ENCODE measurements at places on chromosomes 2 and 18. TPM values are rescaled to one million over a fixed set of nuclear protein-coding genes. Genes with fewer than 3 reads are reported as not detected.
A peak's percentile ranks its signal among the peaks of the same experiment; 100 is the strongest.

GRCh38 chr2:41879235-41879916 lies 168.4 kb upstream of the PKDCC start:
- H3K36me3 ChIP-seq, result no peaks in the 10 kb centered on the region
- H3K4me3 ChIP-seq, result no peak overlapping the region
- H3K27ac ChIP-seq, result no peak overlapping the region
- H3K27me3 ChIP-seq, result no peaks in the 10 kb centered on the region
- no peak for DNase-seq

DNA sequence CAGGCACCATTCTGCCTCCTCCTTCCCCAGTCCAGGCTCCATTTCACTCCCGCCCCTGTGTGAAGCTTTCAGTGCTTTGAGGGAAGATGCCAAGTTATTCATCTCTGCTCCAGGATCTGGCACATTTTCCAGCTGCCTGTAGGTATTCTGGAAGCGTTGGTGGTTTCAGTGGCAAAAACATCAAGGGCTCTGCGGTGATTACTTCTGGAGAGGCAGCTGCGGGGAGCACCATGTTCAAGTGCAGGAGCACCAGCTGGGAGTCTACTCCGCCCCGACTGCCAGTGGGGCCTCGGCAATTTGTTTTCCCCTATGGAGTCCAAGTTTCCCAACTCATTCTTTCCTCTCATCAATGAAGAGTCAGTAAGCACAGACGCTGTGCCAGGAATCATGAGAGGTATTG lies 211.7 kb downstream of the CLIP4 start:
- no peaks in the 10 kb centered on the region for H3K36me3 ChIP-seq
- DNase-seq, result no peak
- H3K27me3 ChIP-seq, result no peaks in the 10 kb centered on the region
- no peaks in the 10 kb centered on the region for H3K4me1 ChIP-seq
- H3K27ac ChIP-seq, result no peak overlapping the region

DNA sequence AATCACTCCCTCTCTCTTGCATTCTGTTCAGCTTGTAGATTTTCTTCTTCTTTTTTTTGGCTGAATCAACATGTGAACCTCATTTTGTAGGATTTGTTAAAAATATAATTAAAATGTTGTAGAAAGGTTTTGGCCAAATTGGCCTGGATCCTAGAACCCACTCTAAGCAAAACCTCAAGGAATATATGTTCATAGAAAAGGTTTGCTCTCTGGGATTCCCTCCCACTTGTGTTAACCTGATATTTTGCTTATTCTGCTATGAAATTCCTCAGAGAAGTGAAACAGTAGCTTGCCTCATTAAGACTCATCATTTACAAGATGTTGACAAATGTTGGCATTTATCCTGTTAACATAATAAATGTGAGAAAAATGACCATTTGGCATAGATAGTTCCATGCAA lies 456.7 kb downstream of the TMEM182 start:
- H3K27ac ChIP-seq, result no peak overlapping the region
- H3K36me3 ChIP-seq, result no peaks in the 10 kb centered on the region
- H3K4me3 ChIP-seq, result no peak overlapping the region
- no peak for DNase-seq

GRCh38 chr2:191634791-191635190 lies 43.1 kb upstream of the NABP1 start:
- H3K36me3 ChIP-seq, result no peaks in the 10 kb centered on the region
- DNase-seq, result no peak
- peaks cover 8% of the 10 kb centered on the region for H3K4me1 ChIP-seq
- no peak overlapping the region for H3K4me3 ChIP-seq
- H3K27me3 ChIP-seq, result no peaks in the 10 kb centered on the region
- no peak overlapping the region for H3K27ac ChIP-seq

DNA sequence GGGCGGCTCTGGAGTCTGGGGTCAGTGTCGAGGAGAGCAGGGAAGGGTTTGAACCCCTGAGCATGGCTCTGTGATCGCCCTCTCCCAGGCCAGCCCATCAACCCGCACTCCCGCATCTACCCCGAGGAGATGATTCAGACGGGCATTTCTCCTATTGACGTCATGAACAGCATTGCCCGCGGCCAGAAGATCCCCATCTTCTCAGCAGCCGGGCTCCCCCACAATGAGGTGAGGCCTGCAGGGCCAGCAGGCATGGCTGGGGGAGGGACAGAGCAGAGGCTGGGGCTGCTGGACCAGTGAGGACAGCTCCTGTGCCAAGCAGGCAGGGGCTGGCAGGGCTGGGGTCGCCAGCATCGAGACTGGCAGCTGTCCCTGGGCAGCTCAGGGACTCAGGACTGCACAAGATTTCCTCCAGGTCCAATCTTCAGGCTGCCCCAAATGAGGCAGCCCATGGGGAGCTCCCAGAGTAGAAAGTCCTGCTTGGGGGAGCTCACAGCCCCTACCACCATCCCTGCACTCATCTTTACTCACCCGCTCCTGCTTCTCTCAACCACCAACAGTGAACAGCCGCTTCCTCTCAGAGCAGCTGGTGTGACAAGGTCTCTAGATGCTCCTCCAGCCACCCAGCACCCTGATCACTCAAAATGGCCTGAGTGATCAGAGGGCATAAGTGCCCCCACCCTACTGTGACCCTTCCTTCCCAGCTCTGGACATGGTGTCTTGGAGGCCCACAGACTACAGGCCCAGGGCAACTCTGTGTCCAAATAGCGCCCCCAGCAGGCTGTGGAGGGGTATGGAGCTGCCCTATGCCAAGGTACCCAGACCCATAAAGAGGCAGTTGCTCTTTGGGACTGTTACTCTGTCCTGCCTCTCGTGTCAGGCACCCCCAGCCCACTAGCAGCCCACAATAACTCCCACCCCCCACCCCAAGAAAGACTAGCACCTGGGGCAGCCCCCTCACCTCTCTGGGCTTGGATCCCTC lies 18.3 kb upstream of the ANKRD53 start:
- DNase-seq, result peak; percentile 61
- H3K36me3 ChIP-seq, result no peaks in the 10 kb centered on the region
- H3K27me3 ChIP-seq, result peaks cover 12% of the 10 kb centered on the region
- no peak overlapping the region for H3K4me3 ChIP-seq
- H3K27ac ChIP-seq, result no peak overlapping the region

- no peaks in the 10 kb centered on the region for H3K36me3 ChIP-seq
- no peaks in the 10 kb centered on the region for H3K27me3 ChIP-seq
- no peak overlapping the region for H3K27ac ChIP-seq
- H3K4me3 ChIP-seq, result no peak overlapping the region
- H3K4me1 ChIP-seq, result peaks cover 2% of the 10 kb centered on the region
Measured at GRCh38 chr2:121830809-121831208, 75.4 kb downstream of the TSN start.

DNA sequence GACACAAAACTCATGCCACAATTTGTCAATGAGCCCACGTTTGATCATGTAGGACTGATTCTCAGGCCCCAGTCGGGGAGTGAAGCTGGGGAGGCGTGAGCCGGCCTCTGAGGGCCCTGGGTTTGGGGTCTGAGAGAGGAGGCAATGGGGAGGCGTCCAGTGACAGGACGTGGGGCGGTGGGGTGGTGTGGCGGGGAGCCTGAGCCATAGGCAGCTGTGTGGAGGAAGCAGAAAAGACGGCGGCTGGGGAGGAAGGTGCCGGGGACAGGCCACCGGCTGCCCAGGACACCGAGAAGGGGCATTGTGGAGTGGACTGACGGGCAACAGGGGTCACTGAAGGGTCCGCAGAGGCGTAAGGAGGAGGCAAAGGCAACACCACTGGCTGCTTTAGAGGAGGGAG lies 7.2 kb downstream of the CHPF start:
- no peak for DNase-seq
- no peak overlapping the region for H3K4me3 ChIP-seq
- no peaks in the 10 kb centered on the region for H3K27me3 ChIP-seq
- peaks cover 13% of the 10 kb centered on the region for H3K36me3 ChIP-seq
- H3K4me1 ChIP-seq, result peaks cover 3% of the 10 kb centered on the region

HRH4 gene
- not detected for total RNA-seq

RAB11FIP5 gene
- total RNA-seq, result 6.4 TPM

Data from H9 (cell line).